ENCODE measurements at places on chromosomes 5 and 9. TPM values are rescaled to one million over a fixed set of nuclear protein-coding genes. Genes with fewer than 3 reads are reported as not detected.

- H3K36me3 ChIP-seq = peaks cover 31% of the 10 kb centered on the region
- no peak overlapping the region for H3K4me3 ChIP-seq
- DNase-seq = no peak
- H3K27ac ChIP-seq = no peak overlapping the region
These were observed 255.6 kb downstream of the NR3C1 start for GRCh38 chr5:143147902-143148301.

GRCh38 chr9:76136986-76137385 lies 246.5 kb downstream of the PCSK5 start:
- H3K36me3 ChIP-seq = no peaks in the 10 kb centered on the region
- no peaks in the 10 kb centered on the region for H3K27me3 ChIP-seq
- no peak for DNase-seq
- H3K27ac ChIP-seq = no peak overlapping the region
- H3K4me1 ChIP-seq = no peaks in the 10 kb centered on the region
- no peak overlapping the region for H3K4me3 ChIP-seq

GRCh38 chr9:128921881-128922763 lies 1.3 kb downstream of the PHYHD1 start:
- peaks cover 14% of the 10 kb centered on the region for H3K36me3 ChIP-seq
- H3K27ac ChIP-seq = peak overlapping the region; percentile 74
- peaks cover 24% of the 10 kb centered on the region for H3K4me1 ChIP-seq
- peak overlapping the region; percentile 30 for H3K4me3 ChIP-seq

DNA sequence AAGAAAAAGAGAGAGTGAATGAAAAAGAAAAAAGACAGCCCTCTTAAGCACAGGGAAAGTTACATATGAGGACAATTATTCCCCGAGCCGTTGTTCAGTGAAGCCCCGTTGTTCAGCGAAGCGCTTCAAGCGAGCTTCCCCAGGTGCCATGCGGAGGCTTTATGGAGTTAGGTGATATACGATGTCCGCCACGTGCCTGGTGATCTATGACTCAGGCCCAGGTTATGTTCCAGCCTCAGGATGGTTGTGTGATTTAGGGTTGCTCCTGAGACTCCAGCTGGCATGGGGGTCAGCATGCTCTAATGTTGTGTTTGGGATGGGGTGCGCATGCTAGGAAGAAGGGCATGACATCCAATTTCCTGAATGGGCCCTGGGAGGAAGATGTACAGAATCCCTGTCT lies 365.6 kb downstream of the CDK5RAP2 start:
- H3K4me1 ChIP-seq = no peaks in the 10 kb centered on the region
- H3K27ac ChIP-seq = no peak overlapping the region
- no peaks in the 10 kb centered on the region for H3K27me3 ChIP-seq
- DNase-seq = no peak
- H3K4me3 ChIP-seq = no peak overlapping the region

- H3K4me3 ChIP-seq = no peak overlapping the region
- H3K4me1 ChIP-seq = no peaks in the 10 kb centered on the region
- no peaks in the 10 kb centered on the region for H3K36me3 ChIP-seq
These were observed 242.0 kb upstream of the CDH18 start for GRCh38 chr5:20230010-20230409.

DNA sequence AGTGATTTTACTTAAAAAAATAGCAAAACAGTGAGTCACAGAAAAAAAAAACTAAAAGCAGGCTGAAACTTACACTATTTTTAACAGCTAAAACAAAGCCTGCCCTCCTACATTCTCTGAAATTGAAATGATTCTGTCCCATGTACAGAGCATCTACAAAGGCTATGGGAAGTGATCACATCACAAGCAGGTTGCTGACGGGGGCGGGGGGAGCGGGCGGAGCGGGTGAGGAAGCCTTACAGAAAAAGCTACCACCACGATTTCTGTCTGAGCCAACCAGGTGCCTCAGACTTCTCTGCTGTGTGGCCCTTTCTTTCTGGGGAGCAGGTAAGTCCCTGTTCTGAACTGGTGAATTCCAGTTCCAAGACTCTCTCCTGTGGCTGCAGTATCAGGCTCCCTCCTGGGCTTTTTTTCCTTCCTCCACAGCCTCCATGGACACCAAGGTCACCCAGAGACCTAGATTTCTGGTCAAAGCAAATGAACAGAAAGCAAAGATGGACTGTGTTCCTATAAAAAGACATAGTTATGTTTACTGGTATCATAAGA lies 104.9 kb downstream of the ANKRD18B start:
- no peaks in the 10 kb centered on the region for H3K27me3 ChIP-seq
- no peaks in the 10 kb centered on the region for H3K36me3 ChIP-seq
- no peak overlapping the region for H3K4me3 ChIP-seq
- no peak overlapping the region for H3K27ac ChIP-seq

GRCh38 chr9:134205672-134206310 lies 41.4 kb upstream of the RNU6ATAC start:
- H3K27me3 ChIP-seq = no peaks in the 10 kb centered on the region
- H3K4me1 ChIP-seq = no peaks in the 10 kb centered on the region
- no peak for DNase-seq
- no peak overlapping the region for H3K27ac ChIP-seq
- no peaks in the 10 kb centered on the region for H3K36me3 ChIP-seq

- H3K4me3 ChIP-seq = no peak overlapping the region
- H3K36me3 ChIP-seq = peaks cover 4% of the 10 kb centered on the region
- H3K4me1 ChIP-seq = peaks cover 92% of the 10 kb centered on the region
These were observed 11.5 kb downstream of the PRRC2B start for GRCh38 chr9:131405428-131405827.

DNA sequence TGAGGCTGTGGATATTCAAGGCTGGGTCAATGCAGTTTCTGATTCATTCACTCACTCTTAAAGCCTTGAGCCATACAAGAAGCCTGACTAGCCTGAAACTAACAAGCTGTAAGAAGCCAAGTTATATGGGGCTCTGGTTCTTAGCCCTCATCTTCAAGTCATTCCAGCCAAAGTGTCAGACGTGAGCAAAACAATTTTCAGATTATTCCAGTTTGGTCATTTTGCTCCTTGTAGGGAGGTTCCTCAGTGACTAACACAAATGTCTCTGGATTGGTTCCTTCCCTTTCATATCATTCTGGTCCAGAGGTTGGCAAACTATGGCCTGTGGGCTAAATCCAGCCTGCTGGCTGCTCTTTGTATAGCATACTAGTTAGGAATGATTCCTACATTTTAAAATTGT lies 12.5 kb upstream of the SHOC1 start:
- no peak overlapping the region for H3K27ac ChIP-seq
- no peaks in the 10 kb centered on the region for H3K27me3 ChIP-seq
- DNase-seq = no peak

DNA sequence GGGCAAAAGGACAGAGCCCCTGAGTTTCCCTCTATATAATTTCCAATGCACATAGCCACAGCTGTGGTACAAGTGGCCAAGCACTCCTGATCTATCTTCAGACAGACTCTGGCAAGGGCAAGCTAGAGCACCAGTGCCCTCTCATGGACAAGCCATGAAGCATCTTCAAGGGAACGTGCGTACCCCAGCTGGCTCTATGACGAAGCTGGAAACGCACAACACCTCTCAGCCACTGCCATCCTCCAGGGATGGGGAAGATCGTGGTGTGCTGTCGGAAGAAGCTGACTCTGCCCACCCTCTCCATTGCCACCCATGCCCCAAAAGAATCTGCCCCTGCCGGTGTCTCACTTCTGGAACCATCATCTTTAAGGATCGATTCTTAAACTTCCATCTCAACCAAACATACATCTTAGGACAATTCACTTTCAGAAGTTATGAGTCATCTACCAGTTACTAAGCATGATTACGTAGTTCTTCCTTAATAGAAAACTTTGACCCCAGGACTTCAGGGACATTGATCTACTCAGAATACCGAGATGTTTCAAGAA lies 482.9 kb downstream of the AGTPBP1 start:
- no peak overlapping the region for H3K27ac ChIP-seq
- no peaks in the 10 kb centered on the region for H3K36me3 ChIP-seq
- H3K4me1 ChIP-seq = no peaks in the 10 kb centered on the region
- H3K4me3 ChIP-seq = no peak overlapping the region
- DNase-seq = peak; percentile 3

The SLC6A3 gene
- not detected for total RNA-seq

The FCN2 gene
- not detected for total RNA-seq

The RASEF gene
- not detected for total RNA-seq

The TGFBI gene
- total RNA-seq = 6.7 TPM
